Glomerular endothelial cell (primary cell): ENCODE measurements at places on chromosomes 6 and 20. TPM values are rescaled to one million over a fixed set of nuclear protein-coding genes. Genes with fewer than 3 reads are reported as not detected.

GRCh38 chr6:131255434-131255833 is 120.2 kb downstream of the AKAP7 start:
- DNase-seq = no peak

GRCh38 chr6:168390749-168391420 is 50.1 kb upstream of the SMOC2 start:
- no peak for DNase-seq

- no peak for DNase-seq
Measured at GRCh38 chr6:141946502-141946901, 186.2 kb upstream of the GJE1 start.

GRCh38 chr6:109311471-109311870 is 70.8 kb downstream of the CD164 start:
- no peak for DNase-seq

GRCh38 chr6:16041327-16041726 is 87.6 kb upstream of the MYLIP start:
- DNase-seq = no peak

DNA sequence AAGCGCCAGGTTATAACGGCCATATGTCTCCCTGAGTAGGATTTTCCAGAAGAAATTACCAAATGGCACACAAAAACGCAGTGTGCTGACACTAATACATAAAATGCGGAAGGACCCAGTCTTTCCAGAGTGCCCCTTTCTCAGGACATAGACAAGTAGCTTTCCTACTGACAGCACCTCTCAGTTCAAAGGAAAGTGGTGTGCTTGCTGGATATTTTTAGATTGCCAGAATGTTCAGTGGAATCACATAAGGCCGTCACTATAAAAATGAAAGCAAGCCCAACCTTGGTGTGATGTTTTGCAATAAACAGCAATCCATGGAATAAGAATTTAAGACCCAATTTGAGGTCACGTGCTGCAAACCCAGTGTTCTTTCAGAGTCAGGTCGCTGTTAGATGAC is 135.5 kb upstream of the AGPAT4 start:
- no peak for DNase-seq

PSMB1 gene
- total RNA-seq = 274 and 328 TPM in 2 replicates

XKR7 gene
- 0.05 TPM in 1 of 2 replicates, not detected in the other for total RNA-seq
